ENCODE measurements at places on chromosomes 5 and 9. TPM values are rescaled to one million over a fixed set of nuclear protein-coding genes. Genes with fewer than 3 reads are reported as not detected.

RFX3 gene
- total RNA-seq = 35.6 TPM

DNA sequence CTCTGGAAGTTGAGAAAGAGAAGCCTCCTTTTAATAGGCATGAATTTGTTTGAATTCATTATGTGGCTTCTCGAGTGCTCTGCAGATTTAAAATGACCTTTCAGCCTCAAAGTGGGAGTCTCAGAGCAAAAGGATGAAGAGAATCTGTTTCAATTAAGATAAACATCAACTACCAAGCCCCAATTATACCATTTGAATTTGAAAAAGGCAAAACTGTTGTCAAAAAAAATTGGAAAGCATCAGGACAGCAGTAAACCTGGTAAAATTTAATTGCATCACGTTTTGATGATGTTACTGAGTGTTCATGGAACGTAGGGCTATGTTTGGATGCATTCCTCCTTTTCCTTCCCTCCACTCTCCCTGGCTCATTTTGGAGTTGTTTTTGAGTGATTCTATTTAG is 637.2 kb downstream of the PDE4D start:
- DNase-seq = no peak

SPATA31E1 gene
- total RNA-seq = 0.09 TPM

GRCh38 chr5:104363567-104363966 is 801.0 kb upstream of the NUDT12 start:
- no peak for DNase-seq

CDC20B gene
- 0.16 TPM for total RNA-seq

DNA sequence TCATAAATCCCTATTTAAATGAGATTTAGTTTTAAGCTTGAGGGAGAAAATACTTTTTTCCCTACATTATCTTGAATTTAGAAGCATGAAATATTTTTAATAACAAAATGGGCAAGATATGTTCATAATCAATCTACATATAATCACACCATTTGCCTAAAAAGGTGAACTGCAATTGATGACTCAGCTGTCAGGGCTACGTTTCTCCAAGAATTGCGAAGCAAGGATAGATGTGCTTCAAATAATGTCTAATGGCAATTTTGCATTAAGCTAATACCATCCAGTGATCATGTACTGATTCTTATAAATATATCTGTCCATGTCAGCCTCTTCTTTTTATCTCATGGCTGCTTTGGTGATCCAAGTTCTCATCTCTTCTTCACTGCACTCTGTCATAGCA is 404.4 kb downstream of the MAN2A1 start:
- no peak for DNase-seq

SLC36A3 gene
- not detected for total RNA-seq

FOXI1 gene
- not detected for total RNA-seq

DNA sequence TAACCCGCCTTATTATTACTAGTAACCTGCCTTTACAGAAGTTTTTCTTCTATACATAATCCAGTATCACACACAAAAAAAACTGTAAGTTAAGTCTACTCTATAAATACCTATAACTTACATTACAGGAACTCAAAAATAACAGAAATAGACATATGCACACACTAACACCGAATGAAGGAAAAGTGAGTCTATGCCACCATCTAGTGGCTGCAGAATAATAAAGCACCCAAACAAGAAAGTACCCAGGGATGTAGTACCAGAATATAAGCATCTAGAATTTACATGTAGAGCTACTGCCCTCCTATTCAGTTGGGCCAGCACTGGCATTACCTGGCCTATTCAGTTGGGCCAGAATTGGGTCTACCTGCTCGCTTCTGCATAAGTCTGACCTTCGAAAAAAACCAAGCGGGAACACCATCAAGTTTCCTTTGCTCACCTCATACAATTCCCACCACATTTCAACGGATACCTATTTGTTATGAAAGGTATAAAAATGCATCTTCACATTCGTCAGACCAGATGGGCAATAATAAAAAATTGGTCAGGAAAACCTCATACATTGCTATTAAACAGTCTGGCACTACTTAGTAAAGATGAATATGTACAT is 4.0 kb upstream of the NIPSNAP3A start:
- no peak for DNase-seq

- no peak for DNase-seq
These were observed 28.1 kb upstream of the F2RL1 start for GRCh38 chr5:76790632-76791290.

FBXW2 gene
- 69.5 TPM for total RNA-seq

GRCh38 chr5:139369181-139369580 is 13.9 kb downstream of the SLC23A1 start:
- no peak for DNase-seq

GRCh38 chr5:3320317-3320875 is 275.2 kb upstream of the IRX1 start:
- DNase-seq = no peak

DNA sequence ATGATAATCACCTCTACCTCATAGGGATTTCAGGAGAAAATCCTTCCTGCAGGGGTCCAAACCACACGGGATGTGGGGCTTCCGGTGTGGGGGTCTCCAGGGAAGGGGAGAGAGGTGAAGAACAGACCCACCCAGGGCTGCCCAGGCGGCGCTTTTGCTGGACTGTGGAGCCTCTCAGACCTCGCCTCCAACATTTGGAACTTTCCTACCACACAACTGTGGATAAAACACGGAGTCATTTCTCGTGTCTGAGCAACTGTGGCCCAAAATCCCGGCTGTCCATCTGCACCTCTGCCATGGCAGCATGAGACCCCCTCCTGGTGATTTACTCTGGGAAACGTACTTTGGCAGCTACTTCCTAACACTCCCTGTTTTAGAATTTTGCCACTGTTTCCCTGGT is 307.8 kb upstream of the IRX4 start:
- no peak for DNase-seq

WDR38 gene
- total RNA-seq = not detected

DNA sequence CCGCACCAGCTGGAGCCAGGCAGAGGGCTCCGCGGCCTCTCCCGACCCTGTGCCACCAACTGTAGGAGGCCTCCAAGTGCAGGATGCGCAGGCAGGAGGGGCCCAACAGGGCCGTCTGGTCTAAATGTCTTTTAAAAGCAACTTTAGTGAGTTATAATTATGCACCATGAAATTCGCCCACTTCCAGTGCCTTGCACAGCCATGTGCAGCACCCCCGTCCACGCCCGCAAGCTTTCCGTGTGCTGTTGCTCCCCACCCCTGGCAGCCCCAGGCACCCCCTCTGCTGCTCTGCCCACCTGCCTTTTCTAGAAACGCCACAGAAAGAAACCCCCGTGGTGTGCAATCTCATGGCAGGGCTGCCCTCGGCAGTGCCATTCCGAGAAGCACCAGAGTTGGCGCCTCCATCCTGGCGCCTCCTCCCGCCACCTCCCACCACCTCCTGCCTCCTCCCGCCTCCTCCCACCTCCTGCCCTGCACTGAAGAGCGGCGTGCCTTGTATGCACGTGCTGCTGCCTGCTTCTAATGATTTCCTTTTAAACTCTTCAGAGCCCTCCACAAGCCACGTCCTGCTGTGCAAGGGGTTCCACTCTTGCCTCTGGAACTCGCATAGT is 7.5 kb upstream of the SLC6A18 start:
- DNase-seq = no peak

GRCh38 chr9:14485366-14485765 is 171.4 kb upstream of the NFIB start:
- DNase-seq = no peak

- no peak for DNase-seq
These were observed 29.8 kb downstream of the PRUNE2 start for GRCh38 chr9:76876098-76876497.

DNA sequence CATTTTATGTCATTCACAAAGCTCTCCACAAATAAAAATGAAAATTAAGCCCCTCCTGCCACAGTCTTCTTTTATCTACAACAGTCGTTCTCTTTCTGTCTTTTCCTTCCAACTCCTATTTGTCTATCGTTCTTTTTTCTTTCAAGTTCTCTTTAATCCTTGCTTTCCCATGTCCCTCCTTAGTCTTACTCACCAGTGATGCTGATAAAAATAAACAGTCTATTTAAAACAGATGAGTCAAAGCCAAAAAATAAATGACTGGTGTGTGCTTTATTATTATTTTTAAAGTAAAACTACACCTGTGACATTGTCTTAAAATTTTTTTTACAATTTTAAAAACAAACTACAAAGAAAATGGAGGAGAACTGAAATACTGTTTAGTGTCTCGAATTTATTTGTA is 137.1 kb upstream of the TMEM161B start:
- no peak for DNase-seq

GRCh38 chr5:158741296-158741695 is 358.4 kb downstream of the EBF1 start:
- no peak for DNase-seq

DNA sequence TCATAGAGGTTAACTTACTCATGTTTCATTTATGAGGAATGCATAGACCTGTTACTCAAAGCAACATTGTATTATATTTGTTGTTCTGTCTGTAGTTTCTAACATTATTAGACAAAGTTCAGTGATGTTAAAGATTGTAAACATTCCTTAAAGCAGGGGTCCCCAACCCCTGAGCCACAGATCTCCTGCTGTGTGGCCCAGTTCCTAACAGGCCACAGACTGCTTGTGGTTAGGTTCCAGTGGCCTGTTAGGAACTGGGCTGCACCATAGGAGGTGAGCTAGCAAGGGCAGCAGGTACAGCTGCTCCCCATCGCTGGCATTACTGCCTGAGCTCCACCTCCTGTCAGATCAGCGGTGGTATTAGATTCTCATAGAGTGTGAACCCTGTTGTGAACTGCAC is 181.1 kb downstream of the KDM4C start:
- DNase-seq = no peak

DNA sequence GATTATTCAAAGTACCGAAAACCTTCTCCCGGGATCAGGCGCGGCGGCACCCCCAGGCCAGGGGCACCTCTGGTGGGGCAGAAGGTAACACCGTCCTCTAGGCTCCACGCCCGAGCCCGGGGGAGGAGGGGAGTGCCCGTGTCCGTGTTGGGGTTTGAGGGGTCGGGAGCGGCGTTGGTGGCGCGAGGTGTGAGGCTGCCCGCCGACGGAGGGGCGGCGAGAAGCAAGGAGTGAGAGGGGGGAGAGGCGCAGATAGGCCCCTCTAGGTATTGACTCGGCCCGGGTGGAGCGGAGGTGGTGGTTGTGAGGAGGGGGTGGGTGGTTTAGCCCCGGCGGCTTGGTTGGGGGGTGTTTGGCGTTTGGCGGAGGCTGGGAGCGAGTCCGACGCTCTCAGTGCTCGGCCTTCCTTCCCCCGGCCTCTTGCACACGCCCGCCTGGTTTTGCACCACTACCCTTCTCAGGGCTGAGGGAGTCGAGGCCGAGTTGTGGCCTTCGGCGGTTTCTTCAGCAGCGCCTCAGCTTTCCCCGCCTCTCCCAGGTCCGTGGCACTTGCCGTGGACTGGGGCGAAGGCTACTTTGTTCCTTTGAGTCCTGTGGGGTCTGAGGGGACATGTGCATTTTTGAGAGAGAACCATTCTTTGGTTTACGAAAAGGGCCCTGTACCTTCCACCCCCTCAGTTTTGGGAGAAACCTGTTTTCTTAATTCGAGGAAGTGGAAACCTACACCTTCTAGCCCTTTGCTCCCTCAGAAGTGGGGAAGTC is 450 bp downstream of the GPBP1 start:
- DNase-seq = peak; percentile 58

PCDHA2 gene
- 0.44 TPM for total RNA-seq

PRR16 gene
- 2.7 TPM for total RNA-seq

- no peak for DNase-seq
These were observed 680 bp upstream of the RFK start for GRCh38 chr9:76394960-76395252.

GRCh38 chr9:128106181-128106939 is 21.2 kb downstream of the PTGES2 start:
- DNase-seq = no peak

DNA sequence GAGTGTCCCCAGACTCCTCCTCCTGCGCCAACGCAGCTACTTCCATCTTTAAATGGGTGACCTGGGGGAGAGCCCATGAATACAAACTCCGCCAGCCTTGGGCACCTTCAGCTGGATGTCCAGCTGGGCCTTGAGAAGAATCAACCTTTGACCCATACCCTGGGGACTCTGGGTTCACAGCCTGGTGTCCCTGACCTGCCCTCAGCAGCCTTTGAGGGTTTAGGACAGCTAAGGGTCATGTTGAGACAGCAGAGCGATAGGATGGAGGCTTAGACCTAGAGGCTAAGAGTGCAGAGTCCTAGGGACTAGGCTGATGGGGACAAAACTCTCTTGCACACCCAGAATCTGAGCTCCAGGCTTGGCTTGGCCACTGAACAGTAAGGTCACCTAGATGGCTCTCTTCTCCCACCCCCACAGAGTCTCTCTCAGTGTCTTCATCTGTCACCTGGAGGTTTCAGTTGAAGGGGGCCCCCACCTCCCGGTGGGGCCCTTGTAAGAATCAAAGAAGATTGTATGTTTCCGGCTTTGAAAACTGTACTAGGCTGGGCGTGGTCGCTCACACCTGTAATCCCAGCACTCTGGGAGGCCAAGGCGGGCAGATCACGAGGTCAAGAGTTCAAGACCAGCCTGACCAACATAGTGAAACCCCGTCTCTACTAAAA is 6.7 kb upstream of the AQP3 start:
- DNase-seq = no peak

C5orf58 gene
- total RNA-seq = not detected

DNA sequence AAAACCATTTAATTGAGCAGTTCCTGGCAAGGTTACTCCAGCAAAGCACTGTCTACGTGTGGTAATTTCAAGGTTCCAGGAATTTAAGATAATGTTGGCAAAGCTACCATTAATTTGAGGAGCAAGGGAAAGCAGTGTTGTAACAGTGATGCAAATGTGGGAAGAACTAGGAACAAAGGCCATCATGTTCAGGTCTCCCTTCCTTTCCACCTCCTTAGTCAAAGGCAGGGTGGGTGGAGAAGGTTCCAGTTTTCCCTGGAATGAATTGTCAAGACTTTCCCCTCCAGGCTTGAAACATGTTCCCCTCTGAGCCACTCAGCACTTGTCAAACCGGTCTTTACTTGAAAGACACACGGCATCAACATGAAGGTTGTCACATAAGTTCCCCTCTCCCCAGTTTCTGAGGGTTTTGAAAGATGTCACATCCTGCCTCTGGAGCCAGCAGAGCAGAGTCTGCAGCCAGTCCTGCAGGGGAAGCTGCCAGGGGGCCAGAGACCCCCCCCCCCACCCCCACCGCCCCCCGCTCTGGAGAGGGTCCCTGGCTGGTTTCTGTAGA is 226.0 kb downstream of the GAS1 start:
- DNase-seq = no peak

FBP1 gene
- 5.9 TPM for total RNA-seq

GRCh38 chr9:79477955-79478771 is 93.6 kb upstream of the TLE4 start:
- DNase-seq = no peak

- no peak for DNase-seq
These were observed 395.1 kb downstream of the CETN3 start for GRCh38 chr5:90014420-90014819.

GRCh38 chr9:99058964-99059921 is 45.7 kb upstream of the TGFBR1 start:
- no peak for DNase-seq

PCDHB16 gene
- 24.6 TPM for total RNA-seq

- peak; percentile 5 for DNase-seq
These were observed 15.7 kb downstream of the PHF2 start for GRCh38 chr9:93592008-93592642.

DNA sequence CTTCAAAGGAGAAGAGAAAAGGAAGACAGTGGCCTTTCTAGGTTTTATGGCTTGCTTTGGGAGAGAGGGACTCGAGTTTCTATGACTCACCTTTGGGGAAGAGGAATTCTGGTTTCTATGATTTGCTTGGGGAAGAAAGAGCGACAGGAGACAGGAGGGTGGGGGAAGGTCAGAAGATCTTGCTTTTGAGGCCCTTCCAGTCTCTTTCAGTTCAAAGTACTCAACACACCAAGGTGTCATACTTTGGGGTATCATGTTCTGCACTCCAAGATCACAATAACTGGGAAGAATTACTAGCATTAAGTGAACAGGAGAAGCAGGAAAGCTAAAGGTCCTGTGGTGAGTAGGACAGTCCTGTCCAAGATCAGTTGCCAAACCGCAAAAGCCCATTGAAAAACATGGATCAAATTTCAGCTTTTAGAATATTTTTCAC is 324.5 kb downstream of the ARHGEF28 start:
- DNase-seq = no peak
